Stimulated activated CD8-positive, alpha-beta memory T cell treated with anti-CD3 and anti-CD28 coated beads, Interleukin-7, amount 100 ng/mL, for 4 hours (primary cell): ENCODE measurements at places on chromosomes 5 and 9.
A peak's percentile ranks its signal among the peaks of the same experiment; 100 is the strongest.

GRCh38 chr9:110261632-110262031, 5.3 kb upstream of the TXN start:
- no peak for DNase-seq

GRCh38 chr5:133701871-133702270, 89.5 kb upstream of the FSTL4 start:
- no peak for DNase-seq

DNA sequence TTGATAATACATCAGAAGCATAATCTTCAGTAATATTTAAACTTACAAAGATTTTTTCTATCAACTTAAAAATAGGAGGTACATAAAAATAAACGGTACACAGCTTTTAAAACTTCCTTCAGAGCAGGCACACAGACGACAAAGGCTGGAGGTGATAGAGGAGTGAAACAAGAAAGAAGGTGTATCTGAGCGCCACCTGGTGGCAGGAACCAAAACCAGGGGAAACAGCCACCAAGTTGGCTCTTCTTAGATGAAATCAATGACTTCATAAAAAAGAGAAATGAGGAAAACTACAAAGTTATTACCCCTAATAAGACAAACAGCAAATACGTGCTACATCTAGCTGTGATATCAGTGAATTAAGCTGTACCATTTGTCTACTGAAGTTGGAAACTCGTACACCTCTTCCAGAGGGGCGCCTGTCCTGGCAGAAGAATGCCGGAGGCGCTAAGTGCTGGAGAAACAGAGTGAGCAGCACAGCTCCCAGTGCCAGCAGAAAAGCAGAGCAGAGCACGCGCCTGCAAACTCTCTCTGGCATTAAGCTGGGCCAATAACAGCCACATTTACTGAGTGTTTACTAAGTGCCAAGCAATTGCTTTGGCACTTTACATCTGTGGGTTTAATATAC, 85.9 kb downstream of the SETX start:
- peak; percentile 52 for DNase-seq

DNA sequence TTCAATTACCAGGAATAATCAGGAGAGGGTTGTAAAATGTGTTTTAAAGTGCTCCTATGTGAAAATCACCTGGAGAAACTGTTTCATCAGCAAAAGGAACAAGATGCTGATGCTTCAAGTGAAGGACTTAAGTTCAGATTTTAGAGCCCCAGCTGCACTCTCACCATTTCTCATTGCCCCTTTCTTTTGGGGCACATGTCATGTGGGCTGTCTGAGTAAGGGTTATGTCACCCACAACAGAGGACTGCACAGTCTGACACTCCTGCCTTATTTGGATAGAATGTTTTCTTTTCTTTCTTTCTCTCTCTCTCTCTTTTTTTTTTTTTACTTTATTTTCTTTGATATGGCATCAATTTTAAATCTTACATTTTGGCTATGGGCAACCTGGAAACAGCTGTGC, 204.1 kb upstream of the EFNA5 start:
- DNase-seq: no peak

GRCh38 chr5:6228257-6229250, 149.8 kb downstream of the MED10 start:
- no peak for DNase-seq

- DNase-seq: no peak
Observed at GRCh38 chr5:181042722-181043121, 2.7 kb downstream of the BTNL9 start.
